ENCODE measurements at places on chromosomes 2 and 18. TPM values are rescaled to one million over a fixed set of nuclear protein-coding genes. Genes with fewer than 3 reads are reported as not detected.

The GAD1 gene
- 10.6 TPM for total RNA-seq

The SAG gene
- total RNA-seq, result not detected

The FOXI3 gene
- total RNA-seq, result not detected

DNA sequence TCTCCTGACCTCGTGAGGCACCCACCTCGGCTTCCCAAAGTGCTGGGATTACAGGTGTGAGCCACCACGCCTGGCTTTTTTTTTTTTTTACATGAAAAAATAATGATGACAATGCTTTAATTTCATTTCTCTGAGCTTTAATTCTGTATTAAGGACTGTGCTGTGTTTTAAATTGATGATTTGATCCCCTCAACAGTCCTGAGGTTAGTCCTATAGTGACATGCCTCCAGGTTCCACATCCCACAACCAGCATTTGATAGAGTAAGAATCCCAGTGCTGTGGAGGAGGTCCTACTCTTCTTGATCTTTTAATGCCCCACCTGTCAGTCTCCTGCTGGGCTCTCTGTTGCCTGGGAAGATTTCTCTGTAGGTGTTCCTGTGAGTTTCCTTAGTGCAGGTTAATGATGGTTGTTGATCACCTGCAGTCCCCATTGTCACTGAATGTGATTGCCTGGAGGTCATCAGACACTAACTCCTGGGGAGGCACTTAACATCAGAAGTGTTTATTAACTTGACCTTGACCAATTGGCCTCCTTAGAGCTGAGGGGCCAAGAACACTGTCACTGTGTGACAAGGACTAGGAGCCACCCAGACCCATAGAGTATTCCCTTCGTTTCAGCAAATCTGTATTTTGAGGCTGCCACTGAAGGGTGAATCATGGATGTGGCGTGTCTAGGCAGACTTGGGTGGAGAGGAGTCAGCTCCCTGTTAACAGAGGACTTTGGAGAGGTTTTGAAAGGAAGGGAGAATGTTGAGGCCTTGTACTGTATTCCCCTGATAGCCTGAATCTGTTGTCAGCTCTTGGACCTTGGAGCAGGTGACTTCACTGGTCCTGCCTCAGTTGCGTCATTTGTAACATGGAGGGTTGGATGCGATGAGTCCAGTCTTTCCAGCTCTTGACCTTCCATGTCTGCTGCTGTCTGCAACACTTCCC lies 11.5 kb downstream of the ASAP2 start:
- H3K27me3 ChIP-seq, result no peaks in the 10 kb centered on the region
- H3K27ac ChIP-seq, result no peak overlapping the region
- H3K4me1 ChIP-seq, result peaks cover 8% of the 10 kb centered on the region
- no peak overlapping the region for H3K4me3 ChIP-seq

GRCh38 chr2:120140866-120141265 lies 82.3 kb downstream of the TMEM185B start:
- H3K27ac ChIP-seq, result no peak overlapping the region
- H3K4me1 ChIP-seq, result no peaks in the 10 kb centered on the region
- no peak overlapping the region for H3K4me3 ChIP-seq

DNA sequence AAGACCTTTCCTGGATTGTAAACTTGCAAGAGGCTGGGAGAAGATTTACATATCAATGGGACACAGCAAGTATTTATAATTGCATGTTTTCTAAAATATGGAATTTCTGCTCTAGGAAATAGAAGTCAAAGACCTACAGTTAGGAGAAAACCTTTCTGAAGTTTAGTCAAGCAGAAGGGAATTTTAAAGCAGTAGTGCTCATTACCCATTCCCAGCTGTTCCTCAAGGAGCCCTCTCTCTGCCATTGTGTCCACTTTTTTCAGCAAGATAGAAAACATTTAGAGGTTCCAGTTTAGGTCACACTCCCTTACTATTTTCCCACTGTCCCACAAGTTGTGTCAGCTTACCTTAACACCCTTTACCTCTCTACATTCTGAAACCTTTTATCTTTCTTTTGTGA lies 584.0 kb upstream of the CHAC2 start:
- no peaks in the 10 kb centered on the region for H3K4me1 ChIP-seq
- H3K36me3 ChIP-seq, result no peaks in the 10 kb centered on the region

The LONRF2 gene
- 1.1 TPM for total RNA-seq

GRCh38 chr2:128313091-128313836 lies 5.4 kb downstream of the HS6ST1 start:
- no peak overlapping the region for H3K27ac ChIP-seq
- no peak overlapping the region for H3K4me3 ChIP-seq
- H3K4me1 ChIP-seq, result peaks cover 8% of the 10 kb centered on the region
- H3K36me3 ChIP-seq, result no peaks in the 10 kb centered on the region
- H3K27me3 ChIP-seq, result no peaks in the 10 kb centered on the region

The CTNNA2 gene
- total RNA-seq, result not detected

The TRPM8 gene
- total RNA-seq, result not detected

The ZCCHC2 gene
- 17.3 TPM for total RNA-seq

DNA sequence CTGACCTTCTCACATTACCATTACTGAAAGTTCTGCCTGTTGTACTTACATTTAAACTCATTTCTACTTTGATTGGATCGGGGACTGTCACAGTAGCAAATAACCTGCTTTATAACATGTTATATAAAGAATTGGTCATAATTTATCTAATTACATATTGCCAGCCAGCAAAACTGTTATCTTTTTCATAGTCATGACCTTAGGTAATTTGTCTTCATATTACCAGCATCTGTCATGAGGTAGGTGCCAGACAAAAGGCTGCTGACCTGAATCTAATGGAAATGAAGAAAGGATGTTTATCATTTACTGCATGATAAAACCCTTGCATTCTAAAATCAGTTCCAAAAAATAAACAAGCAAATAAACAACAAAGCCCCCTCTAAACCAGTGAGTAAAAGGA lies 89.4 kb upstream of the LRP1B start:
- H3K27me3 ChIP-seq, result no peaks in the 10 kb centered on the region
- H3K27ac ChIP-seq, result no peak overlapping the region
- H3K36me3 ChIP-seq, result no peaks in the 10 kb centered on the region
- DNase-seq, result no peak
- no peaks in the 10 kb centered on the region for H3K4me1 ChIP-seq

- H3K27ac ChIP-seq, result no peak overlapping the region
- H3K36me3 ChIP-seq, result no peaks in the 10 kb centered on the region
- H3K27me3 ChIP-seq, result no peaks in the 10 kb centered on the region
- no peak for DNase-seq
Measured at GRCh38 chr2:25109822-25110221, 58.6 kb downstream of the POMC start.

DNA sequence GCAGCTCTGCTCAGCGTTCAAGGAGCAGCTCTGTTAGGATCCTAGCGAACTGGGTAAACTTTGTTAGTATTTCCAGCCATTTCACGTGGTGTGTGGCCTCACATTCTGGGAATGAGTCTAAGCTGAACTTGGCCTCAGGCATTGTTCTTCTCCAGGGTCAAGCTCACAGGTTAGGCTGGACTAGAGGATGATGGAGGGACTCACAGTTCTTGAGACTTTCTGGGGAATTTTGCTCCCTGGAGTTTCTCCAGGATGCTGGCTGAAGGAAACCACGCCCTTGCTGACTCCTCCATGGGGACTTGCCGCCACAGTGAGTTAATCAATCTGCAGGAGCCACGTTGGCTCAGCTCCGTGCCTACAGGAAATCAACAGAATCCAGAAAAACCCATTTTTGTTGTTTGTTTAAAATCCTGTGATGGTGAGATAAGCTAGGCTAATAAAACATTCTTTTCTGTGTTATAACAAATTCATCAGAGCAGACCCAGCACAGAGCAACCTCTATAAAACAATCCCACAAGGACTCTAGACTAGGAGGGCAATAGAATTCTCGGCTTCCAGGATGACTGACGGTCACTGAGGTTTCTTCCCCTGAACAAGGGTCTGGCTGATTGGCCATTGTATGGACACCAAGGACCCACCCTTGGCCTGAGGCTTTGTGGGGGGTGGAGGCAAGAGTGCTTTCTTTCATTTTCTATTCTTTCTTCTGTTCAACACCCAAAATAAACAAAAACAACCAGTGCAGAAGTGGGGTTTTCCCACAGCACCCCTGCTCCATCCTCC lies 12.6 kb downstream of the CNDP1 start:
- H3K27ac ChIP-seq, result no peak overlapping the region
- H3K27me3 ChIP-seq, result no peaks in the 10 kb centered on the region
- peaks cover 12% of the 10 kb centered on the region for H3K4me1 ChIP-seq
- H3K4me3 ChIP-seq, result no peak overlapping the region
- no peaks in the 10 kb centered on the region for H3K36me3 ChIP-seq
- DNase-seq, result peak; percentile 46

- H3K4me1 ChIP-seq, result peaks cover 24% of the 10 kb centered on the region
- no peaks in the 10 kb centered on the region for H3K36me3 ChIP-seq
- DNase-seq, result no peak
- H3K27ac ChIP-seq, result no peak overlapping the region
Measured at GRCh38 chr2:42967959-42968674, 175.7 kb upstream of the HAAO start.

DNA sequence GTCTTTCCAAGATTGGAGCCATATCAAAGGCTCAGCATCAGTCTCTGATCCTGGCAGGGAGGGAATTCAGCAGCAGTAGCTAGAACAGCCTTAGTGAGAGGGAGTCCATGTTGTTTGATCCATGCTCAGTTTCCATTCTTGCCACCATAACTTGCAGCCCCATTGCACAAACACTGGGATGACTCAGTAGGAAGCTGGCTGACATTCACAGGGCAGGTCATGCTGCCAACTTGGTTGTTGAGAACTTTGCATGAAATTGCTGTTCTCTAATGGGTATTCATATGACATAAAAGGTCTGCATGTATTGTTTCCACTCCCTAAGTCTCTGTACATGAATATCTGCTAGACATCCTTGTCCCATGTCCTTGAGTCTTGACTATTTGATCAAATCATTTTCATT lies 29.9 kb upstream of the STAT4 start:
- H3K27ac ChIP-seq, result no peak overlapping the region
- peak; percentile 55 for DNase-seq
- H3K36me3 ChIP-seq, result no peaks in the 10 kb centered on the region
- H3K4me3 ChIP-seq, result no peak overlapping the region

The PID1 gene
- total RNA-seq, result 0.84 TPM

GRCh38 chr2:221443645-221444044 lies 128.5 kb downstream of the EPHA4 start:
- H3K27me3 ChIP-seq, result no peaks in the 10 kb centered on the region
- no peak overlapping the region for H3K4me3 ChIP-seq
- peaks cover 31% of the 10 kb centered on the region for H3K4me1 ChIP-seq
- no peak for DNase-seq
- H3K36me3 ChIP-seq, result no peaks in the 10 kb centered on the region

DNA sequence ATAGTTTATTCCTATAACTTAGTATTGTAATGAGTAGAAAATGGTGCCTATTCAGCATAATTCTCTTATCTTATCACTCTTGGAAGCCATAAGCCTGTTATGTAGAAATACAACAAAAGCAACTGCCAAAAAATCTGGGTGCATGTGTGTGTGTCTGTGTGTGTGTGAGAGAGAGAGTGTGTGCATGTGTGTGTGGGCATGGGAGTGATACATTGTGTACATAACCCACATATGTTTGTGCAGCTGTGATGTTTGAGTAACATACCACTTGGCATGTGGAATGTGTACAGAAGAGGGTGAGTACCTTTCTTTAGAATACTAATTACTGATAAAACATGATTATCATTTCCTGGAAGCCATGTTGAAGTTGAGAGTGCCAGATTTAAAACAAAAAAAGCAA lies 642.3 kb upstream of the SYT4 start:
- peak; percentile 14 for DNase-seq
- H3K4me1 ChIP-seq, result peaks cover 13% of the 10 kb centered on the region
- no peak overlapping the region for H3K27ac ChIP-seq

The ITGA4 gene
- total RNA-seq, result 1.0 TPM

The STARD6 gene
- total RNA-seq, result not detected
